ENCODE measurements at places on chromosomes 2 and 18. TPM values are rescaled to one million over a fixed set of nuclear protein-coding genes. Genes with fewer than 3 reads are reported as not detected.

GRCh38 chr2:224449212-224450147, 47.6 kb upstream of the FAM124B start:
- H3K4me3 ChIP-seq: no peak overlapping the region
- no peak overlapping the region for H3K27ac ChIP-seq
- no peak for DNase-seq

The IL36A gene
- total RNA-seq: not detected

GRCh38 chr2:203683932-203684556, 22.4 kb upstream of the CD28 start:
- no peak for DNase-seq
- H3K4me3 ChIP-seq: no peak overlapping the region
- no peaks in the 10 kb centered on the region for H3K27me3 ChIP-seq
- H3K4me1 ChIP-seq: peaks cover 83% of the 10 kb centered on the region

DNA sequence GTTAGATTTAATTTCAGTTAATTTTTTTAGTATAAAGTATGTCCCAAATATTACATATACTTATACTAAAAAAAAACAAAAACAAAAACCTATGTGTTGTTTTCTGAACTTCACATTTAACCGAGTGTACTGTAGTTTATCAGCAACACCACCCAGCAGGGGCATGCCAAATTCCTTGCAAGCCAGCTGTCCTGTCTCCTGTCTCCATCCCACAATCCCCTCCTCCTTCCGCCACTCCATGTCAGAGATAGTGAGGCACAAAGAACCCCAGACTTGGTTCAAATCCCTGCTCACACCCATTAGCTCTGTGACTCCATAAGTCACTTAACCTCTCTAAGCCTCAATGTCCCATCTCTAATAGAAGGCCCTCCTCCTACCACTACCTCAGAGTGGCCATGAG, 9.4 kb downstream of the CHST10 start:
- peaks cover 13% of the 10 kb centered on the region for H3K36me3 ChIP-seq
- no peak overlapping the region for H3K4me3 ChIP-seq
- no peak for DNase-seq
- H3K27ac ChIP-seq: no peak overlapping the region
- H3K4me1 ChIP-seq: no peaks in the 10 kb centered on the region

Data from thoracic aorta (tissue), 2 donors.